ENCODE measurements at places on chromosomes 6 and 20.

- peak; percentile 25 for DNase-seq
These were observed 1.9 kb downstream of the JARID2 start for GRCh38 chr6:15247500-15248450.

- no peak for DNase-seq
These were observed 12.8 kb upstream of the IRAK1BP1 start for GRCh38 chr6:78854546-78854945.

DNA sequence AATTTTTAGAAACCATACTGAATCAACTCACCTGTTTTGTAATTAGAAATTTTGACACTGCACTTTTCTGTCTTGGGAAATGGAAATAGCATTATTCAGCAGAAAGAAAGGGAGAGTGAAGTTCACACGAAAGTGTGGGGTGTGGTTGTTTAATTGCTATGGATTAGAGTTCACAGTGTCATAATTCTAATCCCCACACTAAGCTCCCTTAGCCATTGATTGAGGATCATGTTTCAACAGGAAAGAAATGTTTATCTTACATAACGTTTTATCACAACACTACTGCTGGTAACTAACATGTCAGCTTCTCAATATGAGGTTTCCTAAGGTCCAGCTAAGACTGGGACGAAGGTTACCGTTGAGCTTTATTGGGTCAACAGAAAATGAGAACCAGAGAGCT lies 31.4 kb upstream of the GSTA5 start:
- DNase-seq, result no peak

- DNase-seq, result no peak
These were observed at the start of gene SCUBE3 for GRCh38 chr6:35213824-35214756. Gene SCUBE3, plus strand, starts transcription at chr6:35213956. Its CDS starts 463 bp downstream, at chr6:35214419.

DNA sequence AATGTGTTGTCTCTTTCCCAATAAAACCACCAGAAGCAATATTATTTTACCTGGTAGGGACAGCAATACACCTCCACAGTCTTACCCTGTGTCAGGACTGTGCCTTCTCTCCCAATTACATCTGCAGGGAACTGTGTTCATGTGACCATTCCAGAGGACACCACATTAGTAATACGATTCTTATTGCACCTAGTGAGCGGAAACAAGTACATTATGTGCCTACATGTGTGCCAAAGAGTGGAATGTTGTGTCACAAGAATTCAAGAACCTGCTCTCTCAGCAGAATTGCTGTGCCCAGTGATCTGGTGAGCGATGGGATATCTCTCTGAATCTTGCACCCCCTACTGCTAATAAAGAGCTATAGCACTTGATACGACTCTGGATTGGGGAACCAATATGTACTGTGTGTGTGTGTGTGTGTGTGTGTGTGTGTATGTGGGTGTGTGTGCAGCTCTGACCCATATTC lies 57.4 kb upstream of the FOXC1 start:
- DNase-seq, result no peak

DNA sequence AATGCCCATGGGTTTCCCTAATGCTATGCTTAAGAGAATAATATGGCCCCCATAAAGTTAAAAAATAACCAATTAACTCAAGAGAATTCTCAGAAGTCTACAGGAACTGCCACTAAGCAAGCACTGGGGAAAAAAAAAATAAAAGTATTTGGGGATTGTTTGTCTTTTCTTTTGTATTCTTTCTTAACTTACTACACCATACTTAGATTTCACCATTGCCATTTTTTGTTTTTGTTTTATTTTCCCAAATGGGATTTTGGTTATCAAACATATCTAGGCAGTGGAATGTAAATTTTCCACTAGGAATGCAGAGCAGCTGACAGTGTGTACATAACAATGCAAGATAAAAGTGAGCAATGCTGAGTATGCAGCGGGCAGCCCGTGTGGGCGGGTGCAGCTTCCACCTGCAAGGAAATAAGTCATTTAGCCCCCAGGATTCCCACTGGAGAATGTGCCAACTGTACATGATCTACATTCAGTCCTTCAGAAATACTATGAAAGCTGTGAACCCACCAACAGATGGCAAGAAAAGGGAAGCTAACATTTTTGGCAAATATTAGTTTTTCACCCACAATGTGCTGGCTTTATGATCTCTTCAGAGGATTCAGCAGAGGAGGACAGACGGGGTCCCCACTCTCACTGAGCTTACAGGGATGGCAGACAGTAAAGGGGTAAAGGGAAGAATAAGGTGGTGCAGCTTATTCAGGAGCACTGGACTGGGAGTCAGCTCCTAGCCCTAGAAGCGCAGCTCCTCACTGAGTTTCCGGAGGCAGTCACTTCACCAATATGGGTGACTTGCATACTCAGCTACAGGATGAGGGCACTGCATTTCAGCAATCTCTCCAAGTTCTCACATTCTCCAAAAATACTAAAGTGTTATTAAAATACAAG lies 44.4 kb downstream of the DCDC2 start:
- peak; percentile 84 for DNase-seq

GRCh38 chr6:3623451-3624249 lies 127.9 kb downstream of the PXDC1 start:
- DNase-seq, result no peak

- DNase-seq, result no peak
These were observed 2.0 kb upstream of the MICAL1 start for GRCh38 chr6:109457562-109457996.

DNA sequence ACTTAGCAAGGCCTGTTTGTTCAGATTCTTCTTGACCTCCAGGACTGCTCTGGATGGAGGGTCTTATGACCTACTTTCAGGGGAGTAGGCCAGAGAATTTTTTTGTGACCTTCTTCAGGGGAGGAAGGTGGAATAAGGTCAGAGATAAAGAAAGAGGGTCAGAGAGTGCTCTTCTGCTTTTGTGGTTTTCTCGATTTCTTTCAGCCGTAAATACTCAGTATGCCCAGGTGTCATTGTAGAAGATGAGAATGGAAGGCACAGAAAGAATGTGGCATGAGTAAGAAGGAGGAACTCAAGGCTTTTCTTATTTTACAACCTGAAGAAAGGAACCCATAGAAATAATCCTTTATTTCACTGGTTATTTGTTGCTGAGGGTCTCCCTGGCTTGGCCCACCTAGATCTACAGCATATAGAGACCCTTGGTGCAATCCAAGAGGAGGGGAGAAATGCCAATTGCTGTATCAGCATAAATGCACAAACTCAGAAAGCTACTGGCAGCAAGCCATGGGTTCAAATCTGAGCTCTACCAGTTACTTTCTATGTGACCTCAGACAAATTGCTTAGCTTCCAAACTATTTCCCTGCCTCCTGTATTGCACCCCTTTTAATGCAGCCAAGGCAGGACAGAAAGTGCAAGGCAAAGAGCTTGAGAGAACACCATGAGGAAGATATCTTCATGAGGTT lies 68.0 kb downstream of the OLIG3 start:
- no peak for DNase-seq

Data from RCC 7860 (cell line).